Fibroblast of villous mesenchyme (primary cell): ENCODE measurements at places on chromosomes 4 and X.
A peak's percentile ranks its signal among the peaks of the same experiment; 100 is the strongest.

DNA sequence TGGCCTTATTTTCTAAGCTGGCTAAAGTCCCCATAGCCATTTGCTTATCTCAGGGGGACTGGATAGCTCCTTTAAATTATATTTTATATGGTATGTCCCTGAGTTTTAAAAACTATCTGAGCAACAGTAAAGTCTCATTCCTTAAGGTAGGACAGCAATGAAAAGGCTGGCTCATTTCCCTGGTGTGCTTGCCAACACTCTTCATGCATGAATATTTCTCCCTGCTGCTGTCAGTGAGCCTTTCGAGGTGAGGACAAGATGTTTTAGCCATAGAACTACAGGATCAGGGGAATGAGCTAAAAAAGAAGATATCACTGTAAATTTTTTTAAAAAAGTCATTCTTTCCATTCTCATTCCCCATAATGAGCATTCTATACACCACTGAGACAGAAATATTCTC lies 427.3 kb upstream of the FAM241A start:
- no peak for DNase-seq

DNA sequence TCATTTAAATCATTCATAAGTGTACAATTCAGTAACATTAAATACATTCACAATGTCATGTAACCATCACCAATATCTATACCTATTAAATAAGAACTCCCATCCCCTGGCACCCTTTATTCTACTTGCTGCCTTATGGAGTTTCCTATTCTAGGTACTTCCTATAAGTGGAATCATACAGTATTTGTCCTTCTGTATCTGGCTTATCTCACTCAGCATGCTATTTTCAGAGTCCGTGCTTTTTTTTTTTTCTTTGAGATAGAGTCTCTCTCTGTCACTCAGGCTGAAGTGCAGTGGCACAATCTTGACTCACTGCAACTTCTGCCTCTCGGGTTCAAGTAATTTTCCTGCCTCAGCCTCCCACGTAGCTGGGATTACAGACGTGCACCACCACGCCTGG lies 67.9 kb upstream of the STOX2 start:
- DNase-seq = no peak

- DNase-seq = peak; percentile 79
Measured at GRCh38 chr4:185722029-185722316, 90.0 kb downstream of the SORBS2 start.

GRCh38 chrX:136636121-136636520 lies 11.8 kb upstream of the CD40LG start:
- no peak for DNase-seq

DNA sequence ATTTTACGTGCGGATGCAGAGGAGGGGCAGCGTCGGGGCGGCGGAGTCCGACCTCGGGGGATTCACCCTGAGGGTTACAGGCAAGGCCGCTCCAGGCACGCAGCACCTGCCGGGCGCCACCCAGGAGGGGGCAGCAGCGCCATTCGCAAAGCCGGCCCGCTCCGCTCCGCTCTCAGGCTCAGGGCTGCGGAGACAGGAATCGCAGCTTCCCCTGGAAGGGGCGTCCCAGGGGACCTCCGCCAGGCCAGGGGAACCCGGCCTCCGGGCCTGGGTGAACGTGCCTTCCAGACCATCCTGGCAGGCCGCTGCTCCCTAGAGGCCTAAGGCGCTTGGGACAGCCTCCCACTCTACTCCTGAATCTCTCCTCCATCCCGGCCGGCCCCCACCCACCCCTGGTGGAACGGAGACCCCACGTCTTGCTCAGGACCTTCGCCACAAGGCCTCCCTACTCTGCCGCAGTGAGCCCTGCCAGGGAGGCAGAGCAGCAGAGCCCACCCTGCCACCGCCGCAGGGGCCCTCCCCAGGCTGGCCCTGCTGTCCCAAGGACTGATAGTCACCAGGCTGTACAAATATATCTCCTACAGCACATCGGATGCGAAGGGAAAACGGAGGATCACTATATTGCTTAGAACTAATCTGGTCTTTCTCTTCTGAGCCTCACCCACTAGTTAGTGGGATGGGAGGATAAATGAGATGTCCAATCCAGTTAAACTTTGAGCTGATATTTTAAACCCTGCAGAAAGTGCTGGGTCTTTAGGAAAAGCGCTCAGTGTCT lies 115.0 kb downstream of the SMIM20 start:
- DNase-seq = peak; percentile 49

DNA sequence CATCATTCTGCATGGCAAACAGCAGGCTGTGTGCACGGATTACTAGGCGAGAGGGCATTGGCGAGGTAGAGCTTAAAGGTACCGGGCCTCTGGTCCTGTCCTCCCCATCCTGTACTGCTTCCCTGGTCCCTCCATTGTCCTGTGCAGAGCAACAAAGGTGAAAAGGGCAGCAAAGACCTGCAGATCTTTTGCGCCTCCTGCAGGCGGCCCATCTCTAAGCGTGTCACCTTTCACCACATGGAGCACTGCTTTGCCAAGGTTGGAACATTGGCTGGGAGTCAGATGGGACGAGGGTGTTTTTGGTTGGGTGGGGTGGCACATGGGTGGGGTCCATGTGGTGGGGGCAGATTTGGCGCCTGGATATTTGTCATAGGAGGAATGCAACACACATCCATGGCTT lies 64.7 kb upstream of the UXT start:
- DNase-seq = no peak
